Activated T-helper 17 cell treated with anti-CD3 and anti-CD28 coated beads, Interleukin-2, amount 50 U/mL, for 72 hours (primary cell): ENCODE measurements at places on chromosomes 7 and 10. TPM values are rescaled to one million over a fixed set of nuclear protein-coding genes. Genes with fewer than 3 reads are reported as not detected.

The SLF2 gene
- 44.1 TPM for total RNA-seq

The PLXNA4 gene
- total RNA-seq: 2.3 TPM

The FGFR2 gene
- not detected for total RNA-seq

GRCh38 chr10:102612964-102613275 lies 31.4 kb upstream of the TRIM8 start:
- peaks cover 17% of the 10 kb centered on the region for H3K36me3 ChIP-seq
- H3K4me1 ChIP-seq: peaks cover 30% of the 10 kb centered on the region
- peak; percentile 76 for ATAC-seq
- no peaks in the 10 kb centered on the region for H3K27me3 ChIP-seq
- H3K4me3 ChIP-seq: peak overlapping the region; percentile 82
- peak overlapping the region; percentile 97 for H3K27ac ChIP-seq

DNA sequence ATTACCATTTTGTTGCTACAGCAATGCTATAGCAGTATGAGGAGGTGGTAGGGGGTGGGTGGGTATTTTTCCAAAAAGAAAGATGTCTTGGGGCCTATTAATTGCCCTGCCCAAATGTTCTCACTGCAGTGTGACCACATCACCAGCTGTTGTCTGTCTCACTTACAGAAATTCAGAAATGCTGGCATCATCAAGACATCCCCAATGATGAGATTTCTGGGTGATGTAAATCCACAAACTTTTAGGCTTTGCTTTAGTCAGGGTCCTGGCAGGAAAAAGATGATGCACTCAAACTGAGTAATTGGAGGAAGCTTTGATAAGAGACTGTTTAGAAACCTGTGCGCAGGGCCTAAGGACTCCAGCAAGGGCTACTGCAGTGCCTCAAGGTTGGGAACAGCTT lies 56.2 kb upstream of the OPN4 start:
- no peak overlapping the region for H3K4me3 ChIP-seq
- no peaks in the 10 kb centered on the region for H3K36me3 ChIP-seq
- no peak overlapping the region for H3K27ac ChIP-seq

DNA sequence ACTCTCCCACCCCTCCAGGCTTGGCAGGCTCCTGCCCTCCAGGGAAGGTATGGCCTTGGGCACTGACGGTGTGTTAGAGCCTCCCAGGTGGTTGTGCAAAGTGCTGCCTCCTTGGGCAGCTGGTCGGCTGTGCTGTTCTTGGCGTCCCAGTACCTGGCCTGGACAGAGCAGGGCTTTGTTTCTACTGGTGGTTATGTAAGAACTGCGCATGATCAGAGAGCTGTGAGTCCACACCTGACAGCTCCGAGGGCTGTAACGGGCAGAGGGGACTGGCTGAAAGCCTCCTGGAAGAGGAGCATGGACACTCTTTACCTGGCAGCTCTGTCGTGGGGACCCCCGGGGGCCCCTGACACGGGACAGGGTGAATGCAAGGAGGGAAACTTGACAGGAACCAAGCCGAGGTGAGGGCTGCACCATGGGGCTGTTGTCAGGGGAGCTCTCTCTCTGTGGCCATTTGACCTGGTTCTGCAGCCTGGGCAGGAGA lies 3.1 kb upstream of the SFRP5 start:
- no peak for ATAC-seq
- peaks cover 6% of the 10 kb centered on the region for H3K36me3 ChIP-seq
- peaks cover 21% of the 10 kb centered on the region for H3K27me3 ChIP-seq

DNA sequence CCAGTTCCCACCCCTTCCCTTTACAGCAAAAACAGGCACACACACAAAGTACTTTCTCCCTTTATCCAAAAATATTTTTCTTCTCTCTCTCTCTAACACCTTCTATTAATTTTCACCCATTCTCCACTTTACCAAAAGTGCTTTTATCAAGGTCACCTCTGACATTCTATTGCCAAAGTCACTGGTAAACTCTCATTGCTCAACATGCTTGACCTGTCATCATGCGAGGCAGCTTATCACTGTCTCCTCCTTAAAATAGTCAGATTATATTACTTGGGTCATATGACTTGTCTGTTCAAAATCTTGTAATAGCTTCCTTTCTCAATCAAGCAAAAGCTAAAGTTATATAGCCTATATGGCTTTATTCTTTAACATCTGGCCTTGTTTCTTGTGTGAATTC lies 28.6 kb downstream of the MACC1 start:
- no peaks in the 10 kb centered on the region for H3K4me1 ChIP-seq
- H3K36me3 ChIP-seq: no peaks in the 10 kb centered on the region
- ATAC-seq: no peak
- H3K27me3 ChIP-seq: no peaks in the 10 kb centered on the region
- no peak overlapping the region for H3K4me3 ChIP-seq

GRCh38 chr10:103855424-103855823 lies at the start of gene SH3PXD2A:
Gene SH3PXD2A (minus strand): TSS chr10:103855576. CDS start chr10:103855266, 310 bp downstream.
- ATAC-seq: peak; percentile 50
- peaks cover 8% of the 10 kb centered on the region for H3K4me1 ChIP-seq
- peaks cover 32% of the 10 kb centered on the region for H3K27me3 ChIP-seq
- H3K4me3 ChIP-seq: peak within 1 kb of the TSS; percentile 82
- no peak within 1 kb of the TSS for H3K27ac ChIP-seq
- H3K36me3 ChIP-seq: no peaks in the 10 kb centered on the region
